ENCODE measurements at places on chromosomes 7 and 10.

DNA sequence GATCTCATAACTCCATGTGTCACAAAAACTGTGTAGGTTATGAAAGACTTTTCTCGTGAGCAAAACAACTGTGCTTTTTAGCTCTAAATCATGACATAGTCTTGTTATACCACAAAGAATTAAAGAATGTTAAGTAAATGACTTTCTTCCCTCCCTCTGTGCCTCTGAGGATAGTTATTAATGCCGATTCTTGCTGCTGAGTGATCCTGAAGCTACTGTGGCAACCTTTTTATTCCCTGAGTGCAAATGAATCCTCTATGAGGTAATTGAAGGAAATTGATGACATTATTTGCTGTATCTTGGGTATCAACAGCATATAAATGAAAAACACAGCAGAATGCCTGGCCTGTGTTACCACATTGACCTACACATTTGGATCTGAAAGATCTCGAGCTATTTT, 142.2 kb upstream of the HDAC9 start:
- no peak for DNase-seq

DNA sequence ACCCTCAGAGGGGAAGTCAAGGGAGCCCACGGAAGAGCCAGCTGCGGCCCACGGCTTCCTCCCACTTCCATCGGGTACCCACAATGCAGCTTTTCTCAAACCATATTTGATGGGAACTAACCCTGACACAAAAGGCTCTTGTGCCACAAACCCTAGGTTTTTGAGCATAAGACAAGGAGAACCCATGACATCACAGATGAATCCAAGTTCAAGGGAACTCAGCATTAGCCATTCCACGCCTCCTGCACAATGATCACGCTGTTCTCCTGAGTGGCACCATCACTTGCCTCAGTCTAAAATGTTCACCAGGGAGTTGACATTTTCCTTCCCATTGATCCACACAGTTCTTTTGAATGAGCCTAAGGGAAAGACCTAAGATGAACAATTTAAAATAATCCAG, 70.4 kb downstream of the ITIH5 start:
- DNase-seq, result no peak

DNA sequence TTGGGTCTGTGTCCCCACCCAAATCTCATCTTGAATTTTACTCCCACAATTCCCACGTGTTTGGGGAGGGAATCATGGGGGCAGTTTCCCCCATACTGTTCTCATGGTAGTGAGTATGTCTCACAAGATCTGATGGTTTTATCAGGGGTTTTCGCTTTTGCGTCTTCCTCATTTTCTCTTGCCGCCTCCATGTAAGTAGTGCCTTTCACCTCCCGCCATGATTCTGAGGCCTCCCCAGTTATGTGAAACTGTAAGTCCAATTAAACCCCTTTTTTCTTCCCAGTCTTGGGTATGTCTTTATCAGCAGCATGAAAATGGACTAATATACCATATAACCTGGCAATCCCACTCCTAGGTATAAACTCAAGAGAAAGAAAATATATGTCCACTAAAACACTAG, 25.9 kb upstream of the SP4 start:
- no peak for DNase-seq

GRCh38 chr10:129027906-129028305, 439.1 kb upstream of the MGMT start:
- DNase-seq, result no peak

Data from activated gamma-delta T cell treated with Interleukin-2 at 50 U/mL for 16 hours (primary cell).